Stimulated activated CD4-positive, alpha-beta T cell treated with anti-CD3 and anti-CD28 coated beads, TNF-alpha, amount 100 ng/mL, for 4 hours (primary cell): ENCODE measurements at places on chromosomes 7 and 10.

GRCh38 chr7:128740996-128741395 is 1.8 kb downstream of the CALU start:
- DNase-seq, result no peak

- no peak for DNase-seq
Measured at GRCh38 chr7:155881471-155882350, 69.4 kb upstream of the SHH start.

GRCh38 chr7:96217147-96217546 is 104.8 kb downstream of the SLC25A13 start:
- no peak for DNase-seq

- DNase-seq, result no peak
Measured at GRCh38 chr7:114141415-114141814, 222.6 kb upstream of the PPP1R3A start.

DNA sequence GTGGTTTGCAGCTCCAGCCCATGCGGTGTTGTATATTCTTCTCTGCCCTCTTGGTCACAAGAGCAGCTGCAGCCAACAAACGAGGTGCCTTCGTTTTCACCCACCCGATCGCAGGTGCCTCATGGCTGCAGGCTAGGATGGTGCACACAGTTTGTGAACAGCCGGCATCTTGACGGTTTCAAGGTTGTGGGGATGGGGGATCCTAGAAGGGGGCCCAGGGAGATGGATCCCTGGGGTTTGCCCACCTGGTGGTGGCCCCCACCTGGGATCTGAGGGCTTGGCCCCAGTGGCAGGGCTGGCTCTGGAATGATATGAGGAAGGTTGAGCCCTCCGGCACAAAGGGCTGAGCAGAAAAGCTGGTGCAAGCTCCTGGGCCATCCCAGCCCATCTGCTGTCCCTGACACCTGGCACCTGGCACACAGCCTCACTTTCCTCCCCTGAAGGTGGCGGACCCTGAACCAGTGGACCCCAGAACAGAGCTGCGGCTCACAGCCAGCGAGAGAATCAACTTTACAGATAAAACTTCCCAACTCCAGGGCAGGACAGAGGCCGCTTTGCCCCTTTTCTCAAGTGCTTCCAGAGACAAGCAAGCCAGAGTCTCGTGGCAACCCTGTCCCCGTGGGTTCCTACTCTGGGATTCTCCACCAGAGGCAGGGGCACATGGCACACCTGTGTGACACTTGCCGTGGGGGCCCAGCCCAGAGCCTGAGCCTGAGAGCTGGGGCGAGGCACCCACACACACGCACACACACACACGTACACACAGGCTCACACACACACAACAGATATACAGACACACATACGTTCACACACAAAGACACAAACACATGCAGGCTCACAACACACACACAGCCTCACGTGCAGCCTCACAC is 177.3 kb upstream of the PPP2R2D start:
- no peak for DNase-seq

DNA sequence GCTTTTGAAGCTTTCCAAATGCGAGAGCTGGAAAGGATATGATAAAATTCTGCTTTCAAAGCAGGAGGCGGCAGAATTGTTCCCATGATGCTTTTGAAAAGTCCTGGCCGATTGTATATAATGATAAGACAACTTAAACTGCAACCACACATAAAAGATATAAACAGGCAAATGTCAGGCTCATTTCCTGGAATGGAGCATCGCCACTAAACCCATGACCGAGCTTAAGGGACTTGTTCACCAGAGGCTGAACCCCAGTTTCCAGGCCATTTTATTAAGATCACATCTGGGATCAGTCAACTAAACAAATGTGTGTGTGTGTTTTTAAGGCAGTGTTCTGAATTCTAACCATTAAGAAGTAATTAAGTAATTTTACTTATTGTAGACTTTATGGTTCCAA is 131.6 kb downstream of the ITGA8 start:
- DNase-seq, result no peak
